Anterior cingulate cortex (tissue), 58 donors: ENCODE measurements at places on chromosomes 3 and 15.

DNA sequence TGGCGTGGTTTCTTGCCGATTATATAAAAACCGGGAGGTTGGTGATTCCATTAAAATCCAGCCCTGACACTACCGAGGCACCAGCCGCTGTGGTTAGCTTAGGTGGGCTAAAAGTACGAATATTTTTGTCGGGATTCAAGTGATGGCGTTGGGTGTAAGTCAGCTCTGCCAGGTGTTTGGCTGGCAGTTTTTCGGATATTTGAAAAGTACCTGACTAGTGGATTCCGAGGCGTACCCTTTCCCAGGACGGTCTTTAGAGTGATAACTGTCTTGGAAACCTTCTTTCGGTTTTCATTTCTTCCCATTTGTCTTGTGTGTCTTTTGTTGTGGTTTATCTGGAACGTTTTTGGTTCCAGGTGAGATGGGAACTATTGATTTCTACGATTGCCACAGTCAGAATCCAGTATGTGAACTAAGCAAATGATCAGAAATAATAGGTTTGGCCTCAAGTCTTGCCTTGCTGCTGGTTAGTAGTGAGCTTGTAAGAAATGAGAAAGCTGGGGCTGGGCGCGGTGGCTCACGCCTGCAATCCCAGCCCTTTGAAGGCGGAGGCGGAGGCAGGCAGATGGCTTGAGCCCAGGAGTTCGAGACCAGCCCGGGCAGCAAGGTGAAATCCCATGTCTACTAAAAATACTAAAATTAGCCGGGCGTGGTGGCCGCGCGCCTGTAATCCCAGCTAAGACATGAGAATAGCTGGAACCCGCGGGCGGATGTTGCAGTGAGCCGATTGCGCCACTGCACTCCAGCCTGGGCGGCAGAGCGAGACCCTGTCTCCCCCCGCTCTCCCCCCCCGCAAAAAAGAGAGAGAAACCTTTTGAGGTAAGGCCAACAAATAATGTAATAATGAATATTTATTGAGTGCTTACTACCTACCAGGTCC lies 1.4 kb downstream of the FYTTD1 start:
- DNase-seq = peak; percentile 40

GRCh38 chr15:73560501-73561117 lies 72.6 kb downstream of the NPTN start:
- DNase-seq = no peak

DNA sequence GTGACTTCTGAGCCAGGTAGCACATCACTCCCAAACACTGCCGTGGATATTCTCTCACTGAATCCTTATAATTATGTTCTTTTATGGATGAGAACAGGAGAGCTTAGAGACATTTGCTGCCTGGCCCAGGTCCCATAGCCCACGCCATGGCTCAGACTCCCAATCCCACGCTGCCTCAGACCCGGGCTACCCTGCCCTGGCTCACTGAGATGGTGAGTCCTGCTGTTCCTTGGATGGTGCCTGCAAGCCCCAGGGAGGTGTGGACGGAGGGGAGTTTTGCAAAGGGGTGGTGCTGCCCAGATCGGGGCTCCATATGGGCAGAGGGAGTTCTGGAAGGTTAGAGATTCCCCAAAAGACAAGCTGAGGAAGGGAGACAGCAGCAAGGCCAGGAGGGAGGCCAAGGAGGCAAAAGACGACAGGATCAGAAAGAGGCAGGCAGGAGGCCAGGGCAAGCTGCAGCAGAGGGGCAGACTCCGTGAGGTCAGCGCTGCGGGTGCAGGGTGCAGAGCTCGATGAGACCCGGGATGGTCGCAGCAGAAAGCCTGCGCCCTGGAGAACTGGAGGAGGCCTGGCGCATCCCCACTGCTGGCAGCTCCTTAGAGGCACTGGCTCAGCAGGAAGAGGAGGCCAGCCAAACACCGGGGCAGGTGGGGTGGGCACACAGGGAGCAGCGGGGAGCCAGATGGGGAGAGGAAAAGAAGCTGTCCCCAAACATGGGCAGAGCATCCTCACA lies 95.7 kb upstream of the ALDH1A3 start:
- DNase-seq = no peak

- DNase-seq = no peak
These were observed 25.4 kb upstream of the TSEN2 start for GRCh38 chr3:12458901-12459300.

DNA sequence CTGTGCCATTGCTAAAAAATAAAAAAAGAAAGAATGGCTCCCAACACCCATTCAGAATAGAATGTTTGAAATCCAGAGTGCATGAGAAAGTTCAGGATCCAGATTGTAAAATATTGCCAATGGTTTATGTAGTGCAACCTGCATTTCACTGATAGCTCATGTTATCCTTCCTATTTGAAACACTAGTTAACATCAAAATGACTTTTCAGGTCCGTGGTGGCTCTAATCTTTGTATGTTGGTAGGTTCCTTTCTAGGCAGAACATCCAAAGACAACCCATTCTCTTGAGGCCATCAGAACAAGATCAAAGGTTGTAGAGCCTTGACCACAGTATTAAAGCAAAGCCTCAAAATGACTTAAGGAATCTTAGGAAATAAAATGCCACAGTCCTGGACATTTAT lies 51.0 kb downstream of the PLCL2 start:
- DNase-seq = no peak

- DNase-seq = no peak
These were observed 9.8 kb downstream of the ISG20 start for GRCh38 chr15:88648357-88649214.

DNA sequence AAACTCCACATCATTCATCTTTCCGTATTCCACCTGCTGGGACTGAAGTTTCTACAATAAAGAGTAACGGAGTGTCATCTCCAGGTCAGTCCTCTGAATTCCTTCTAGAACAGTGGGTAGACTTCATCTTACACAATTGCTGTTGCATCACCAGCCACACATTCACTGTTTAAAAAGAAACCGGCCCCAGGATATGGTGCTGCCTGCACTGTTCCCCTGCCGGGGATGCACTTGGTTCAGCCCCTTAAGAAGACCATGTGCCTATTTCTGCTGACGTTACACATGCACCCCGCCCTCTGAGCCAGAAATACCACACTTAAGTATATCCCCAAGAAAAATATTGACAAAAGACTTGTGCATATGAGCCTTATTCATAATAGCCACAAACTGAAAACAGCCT lies 233.4 kb downstream of the FEZF2 start:
- no peak for DNase-seq

DNA sequence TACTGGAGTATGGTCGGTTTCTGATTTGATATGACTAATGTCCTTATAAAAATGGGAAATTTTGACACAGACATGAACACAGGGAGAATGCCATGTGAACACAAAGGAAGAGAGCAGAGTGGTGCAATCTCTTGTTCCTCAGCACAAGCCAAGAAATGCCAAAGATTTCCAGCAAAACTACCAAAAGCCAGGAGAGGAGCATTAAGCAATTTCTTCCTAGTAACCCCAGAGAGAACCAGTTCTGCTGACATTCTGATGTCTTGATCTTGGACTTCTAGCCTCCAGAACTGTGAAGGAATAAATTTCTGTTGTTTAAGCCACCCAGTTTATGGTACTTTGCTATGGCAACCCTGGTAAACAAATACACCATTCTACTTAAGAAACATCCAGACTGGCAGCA lies 227.8 kb upstream of the MRPL3 start:
- no peak for DNase-seq

DNA sequence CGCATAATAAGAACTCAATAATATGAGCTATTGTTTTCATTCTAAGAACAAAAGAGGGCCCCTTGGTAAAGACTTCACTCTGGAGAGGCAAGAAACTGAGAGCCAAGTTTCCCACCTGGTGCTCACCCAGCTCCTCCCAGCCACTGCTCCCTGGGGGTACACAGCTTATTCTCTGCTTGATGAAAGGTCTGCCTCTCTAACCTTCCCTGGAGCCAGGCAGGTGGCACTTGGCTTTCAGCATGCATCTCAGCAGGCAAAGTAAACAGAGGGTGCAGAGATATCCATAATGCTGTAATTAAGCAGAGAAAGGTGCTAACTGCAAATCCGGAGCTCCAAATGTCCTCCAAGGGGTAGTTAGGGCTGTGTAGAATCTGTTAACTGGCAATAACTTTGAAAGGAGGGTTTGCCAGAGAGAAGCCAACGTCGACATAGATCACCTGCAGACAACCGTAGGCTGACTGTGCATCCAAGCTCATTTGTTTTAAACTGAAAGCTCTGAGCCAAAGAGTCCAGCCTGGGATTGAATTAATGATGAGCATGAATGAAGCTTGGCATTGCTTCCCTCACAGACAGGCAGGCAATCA lies 159.6 kb upstream of the PROK2 start:
- no peak for DNase-seq

- DNase-seq = no peak
These were observed 21.2 kb upstream of the TM4SF4 start for GRCh38 chr3:149453140-149453805.

- no peak for DNase-seq
These were observed 3.0 kb downstream of the SEC13 start for GRCh38 chr3:10317961-10318350.

- DNase-seq = no peak
These were observed 140.9 kb downstream of the RPLP1 start for GRCh38 chr15:69593488-69593887.
